ENCODE measurements at places on chromosomes 11 and 22. TPM values are rescaled to one million over a fixed set of nuclear protein-coding genes. Genes with fewer than 3 reads are reported as not detected.

DNA sequence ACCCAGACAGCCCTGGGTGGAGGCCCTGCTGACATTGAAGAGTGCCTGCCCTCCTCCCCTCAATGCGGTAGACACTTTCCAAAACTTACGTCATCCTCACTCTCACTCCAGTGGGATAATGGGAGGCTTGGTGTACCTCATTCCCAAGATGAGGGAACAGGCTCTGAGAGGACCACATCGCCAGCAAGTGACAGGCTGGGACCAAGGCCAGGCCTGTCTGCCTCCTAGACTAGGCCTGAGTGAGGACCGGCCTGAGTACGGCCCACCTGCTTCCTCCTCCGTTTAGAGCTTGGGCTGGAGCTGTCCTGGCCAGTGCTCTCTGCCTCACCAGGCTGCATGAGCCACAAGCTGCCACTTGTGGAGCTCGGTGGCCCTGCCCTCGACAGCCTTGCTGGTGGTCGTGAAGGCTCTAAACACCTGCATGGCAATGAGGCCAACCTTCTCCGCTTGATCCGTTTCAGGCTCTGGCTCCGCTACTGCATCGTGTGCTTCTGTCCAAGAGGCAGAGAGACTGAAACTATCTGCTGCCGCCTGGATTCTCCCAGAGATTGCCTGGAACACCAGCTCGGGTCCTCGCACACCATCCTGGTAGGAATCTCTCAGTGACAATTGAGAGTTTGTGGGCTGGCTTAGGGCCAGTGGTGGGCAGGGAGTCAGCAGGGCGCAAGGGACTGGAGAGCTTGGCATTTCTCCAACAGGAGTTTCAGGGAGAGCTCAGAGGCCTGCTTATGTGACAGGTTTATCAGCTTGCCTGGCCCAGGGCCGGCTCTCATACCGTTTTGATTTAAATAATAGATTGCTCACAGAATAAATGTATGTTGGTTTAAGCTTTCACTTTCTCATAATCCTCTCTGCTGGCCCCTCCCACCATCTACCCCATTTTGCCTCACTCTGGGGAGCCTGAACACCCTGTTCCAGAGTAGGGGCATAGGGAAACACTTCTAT, 9.4 kb downstream of the LRRC75B start:
- peak overlapping the region; percentile 38 for H3K4me3 ChIP-seq
- peak overlapping the region; percentile 78 for H3K27ac ChIP-seq
- no peaks in the 10 kb centered on the region for H3K27me3 ChIP-seq
- peaks cover 14% of the 10 kb centered on the region for H3K36me3 ChIP-seq
- H3K4me1 ChIP-seq, result peaks cover 29% of the 10 kb centered on the region
- no peak for DNase-seq

DNA sequence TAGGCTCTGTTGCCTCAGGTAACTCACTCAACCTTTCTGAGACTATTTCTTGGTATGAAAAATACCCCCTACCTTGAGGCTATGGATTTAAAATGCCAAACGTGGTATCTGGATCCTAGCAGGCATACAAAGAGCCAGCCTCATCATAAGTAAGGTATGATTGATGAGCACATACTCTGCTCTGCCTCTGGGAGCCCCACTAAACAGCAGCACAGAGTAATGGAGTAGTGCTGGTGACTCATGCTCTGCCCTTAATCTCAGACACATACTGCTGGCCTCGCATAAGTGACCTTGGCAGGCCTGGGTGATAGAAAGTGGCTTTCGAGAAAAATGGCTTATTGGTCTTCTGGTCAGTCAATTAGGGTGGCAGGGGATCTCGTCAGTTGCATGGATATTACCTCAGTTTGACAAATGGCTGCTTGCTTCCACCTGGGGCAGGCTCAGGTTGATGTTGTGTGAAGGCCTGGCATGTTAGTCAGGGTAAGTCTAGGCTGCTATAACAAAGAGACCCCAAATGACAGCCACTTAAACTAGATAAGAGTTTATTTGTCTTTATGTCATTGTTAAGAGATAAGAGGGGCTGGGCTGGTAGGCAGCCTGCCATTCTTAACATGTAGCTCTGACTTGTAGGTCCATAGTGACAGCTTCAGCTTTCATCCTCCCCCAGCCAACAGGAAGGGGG, 15.2 kb upstream of the SLC6A5 start:
- H3K27me3 ChIP-seq, result no peaks in the 10 kb centered on the region
- H3K27ac ChIP-seq, result no peak overlapping the region
- no peak for DNase-seq
- H3K4me3 ChIP-seq, result no peak overlapping the region

- no peak overlapping the region for H3K4me3 ChIP-seq
- H3K27ac ChIP-seq, result no peak overlapping the region
- H3K4me1 ChIP-seq, result no peaks in the 10 kb centered on the region
- DNase-seq, result no peak
Measured at GRCh38 chr22:22103078-22103875, 120.7 kb upstream of the TOP3B start.

- H3K4me3 ChIP-seq, result no peak overlapping the region
- peaks cover 58% of the 10 kb centered on the region for H3K4me1 ChIP-seq
- no peaks in the 10 kb centered on the region for H3K27me3 ChIP-seq
- peak; percentile 87 for DNase-seq
- H3K36me3 ChIP-seq, result peaks cover 11% of the 10 kb centered on the region
- peak overlapping the region; percentile 66 for H3K27ac ChIP-seq
Measured at GRCh38 chr22:38862375-38863329, 9.4 kb downstream of the CBX6 start.

GRCh38 chr22:28375761-28376534, 303.7 kb downstream of the TTC28 start:
- no peak overlapping the region for H3K4me3 ChIP-seq
- no peaks in the 10 kb centered on the region for H3K36me3 ChIP-seq
- H3K27ac ChIP-seq, result no peak overlapping the region
- H3K27me3 ChIP-seq, result no peaks in the 10 kb centered on the region

GRCh38 chr11:41609511-41609910, 150.1 kb upstream of the LRRC4C start:
- no peaks in the 10 kb centered on the region for H3K4me1 ChIP-seq
- DNase-seq, result no peak
- no peaks in the 10 kb centered on the region for H3K27me3 ChIP-seq
- no peak overlapping the region for H3K4me3 ChIP-seq

GRCh38 chr11:46669711-46670139, 30.7 kb downstream of the ARHGAP1 start:
- H3K4me3 ChIP-seq, result no peak overlapping the region
- peaks cover 23% of the 10 kb centered on the region for H3K4me1 ChIP-seq
- no peak overlapping the region for H3K27ac ChIP-seq
- DNase-seq, result peak; percentile 58
- peaks cover 47% of the 10 kb centered on the region for H3K36me3 ChIP-seq

DNA sequence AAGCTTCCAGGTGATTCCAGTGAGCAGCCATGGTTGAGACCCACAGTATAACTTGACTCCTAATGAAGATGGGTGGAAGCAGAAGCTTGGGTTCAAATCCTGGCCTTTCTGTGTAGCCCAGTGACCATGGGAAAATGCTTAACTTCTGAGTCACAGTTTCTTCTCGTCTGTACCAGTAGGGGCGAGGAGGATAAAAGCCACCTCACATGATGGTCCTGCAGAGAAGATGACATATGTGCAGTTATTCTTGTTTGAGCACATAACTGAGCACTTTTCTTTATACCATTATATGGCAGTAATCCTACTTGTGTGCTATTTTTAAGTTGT, 4.9 kb downstream of the TMEM109 start:
- H3K27me3 ChIP-seq, result no peaks in the 10 kb centered on the region
- DNase-seq, result no peak
- H3K27ac ChIP-seq, result no peak overlapping the region
- peaks cover 27% of the 10 kb centered on the region for H3K4me1 ChIP-seq
- H3K36me3 ChIP-seq, result peaks cover 26% of the 10 kb centered on the region
- H3K4me3 ChIP-seq, result no peak overlapping the region

DNA sequence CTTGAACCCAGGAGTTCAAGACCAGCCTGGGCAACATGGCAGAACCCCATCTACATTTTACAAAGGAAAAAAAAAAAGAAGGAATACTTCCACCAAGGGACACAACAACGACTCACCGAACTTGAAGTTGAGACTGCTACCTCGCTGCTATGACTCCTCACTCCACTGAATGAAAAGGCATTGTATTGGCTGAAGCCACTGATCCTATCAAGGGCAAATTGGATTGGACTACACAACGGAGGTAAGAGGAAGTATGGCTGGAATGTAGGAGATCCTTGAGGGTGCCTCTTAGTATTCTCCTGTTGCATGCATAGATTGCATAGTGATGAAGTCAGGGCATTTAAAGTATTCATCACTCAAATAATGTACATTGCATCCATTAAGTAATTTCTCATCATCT, 97.9 kb downstream of the CWF19L2 start:
- no peaks in the 10 kb centered on the region for H3K36me3 ChIP-seq
- DNase-seq, result no peak
- no peak overlapping the region for H3K4me3 ChIP-seq
- H3K27ac ChIP-seq, result no peak overlapping the region
- H3K27me3 ChIP-seq, result no peaks in the 10 kb centered on the region

GRCh38 chr11:125720781-125721180, 25.3 kb upstream of the PATE1 start:
- no peaks in the 10 kb centered on the region for H3K36me3 ChIP-seq
- H3K27me3 ChIP-seq, result no peaks in the 10 kb centered on the region

- no peaks in the 10 kb centered on the region for H3K27me3 ChIP-seq
- no peaks in the 10 kb centered on the region for H3K4me1 ChIP-seq
- no peak for DNase-seq
- no peak overlapping the region for H3K4me3 ChIP-seq
- H3K27ac ChIP-seq, result no peak overlapping the region
Measured at GRCh38 chr22:33563220-33563964, 356.9 kb downstream of the LARGE1 start.

- no peaks in the 10 kb centered on the region for H3K4me1 ChIP-seq
- no peaks in the 10 kb centered on the region for H3K27me3 ChIP-seq
Measured at GRCh38 chr22:30979932-30980331, 10.9 kb downstream of the TUG1 start.

DNA sequence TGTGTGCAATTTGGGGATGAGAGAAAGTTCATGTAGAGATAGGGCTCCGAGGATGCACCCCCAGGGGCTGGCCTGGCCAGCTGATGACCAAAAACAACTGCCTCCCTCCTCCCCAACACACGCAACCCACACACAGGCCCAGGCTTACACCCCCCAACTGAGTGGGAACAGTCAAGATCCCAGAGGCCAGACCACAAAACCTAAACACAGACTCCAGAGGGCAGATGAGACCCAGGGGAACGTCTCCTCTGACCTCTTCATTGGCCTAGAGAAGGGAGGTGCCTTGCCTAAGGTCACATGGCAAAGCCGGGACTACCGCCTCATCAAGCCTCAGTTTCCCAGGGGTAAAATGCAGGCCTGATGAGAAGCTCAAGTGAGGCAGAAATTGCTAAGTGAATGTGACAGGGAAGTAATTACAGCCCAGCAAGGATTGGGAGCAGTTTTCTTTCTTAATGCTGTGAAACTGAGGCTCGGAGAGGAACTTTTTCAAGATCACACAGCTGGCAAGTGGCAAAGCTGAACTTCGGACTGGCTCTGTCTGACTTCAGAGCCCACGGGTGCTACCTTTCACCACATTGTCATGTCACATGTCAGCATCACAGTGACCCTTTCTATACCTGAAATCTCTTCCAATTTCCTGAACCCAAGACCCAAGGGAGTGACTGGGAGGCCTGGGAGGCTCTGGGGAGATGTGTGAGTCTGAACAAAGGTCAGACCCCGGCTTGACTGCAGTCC, 69.9 kb upstream of the WNT11 start:
- H3K27me3 ChIP-seq, result no peaks in the 10 kb centered on the region
- H3K4me1 ChIP-seq, result no peaks in the 10 kb centered on the region
- no peak overlapping the region for H3K4me3 ChIP-seq
- no peak for DNase-seq
- H3K27ac ChIP-seq, result no peak overlapping the region

DNA sequence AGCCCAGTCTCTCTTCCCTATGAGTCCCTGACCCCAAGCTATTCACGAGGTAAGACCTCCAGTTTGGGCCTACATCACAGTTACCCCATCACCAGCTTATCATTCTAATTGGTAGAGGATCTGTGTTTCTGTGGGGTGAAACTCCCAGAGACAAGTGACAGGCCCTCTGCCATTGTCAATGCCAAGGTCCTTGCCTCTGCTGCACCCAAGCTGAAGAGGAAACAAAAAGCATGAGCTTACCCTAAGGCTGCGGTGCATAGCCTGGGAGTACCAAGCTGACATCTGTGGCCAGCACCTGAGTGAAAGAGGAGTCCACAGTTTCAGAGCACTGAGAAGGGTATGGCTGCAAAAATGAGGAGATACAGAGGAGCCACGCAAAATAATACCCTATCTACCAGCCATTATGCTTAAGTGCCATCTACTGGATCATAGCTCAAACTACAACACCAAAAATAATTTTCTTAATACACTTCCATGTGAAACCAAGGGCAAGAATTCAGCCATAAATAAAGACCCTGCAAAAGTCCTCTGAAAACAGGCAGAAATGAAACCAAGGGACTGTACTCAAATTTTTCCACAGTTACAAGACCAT, 62.3 kb upstream of the ANO5 start:
- no peak overlapping the region for H3K4me3 ChIP-seq
- no peak for DNase-seq
- H3K27me3 ChIP-seq, result no peaks in the 10 kb centered on the region
- H3K36me3 ChIP-seq, result no peaks in the 10 kb centered on the region
- no peaks in the 10 kb centered on the region for H3K4me1 ChIP-seq

- H3K27me3 ChIP-seq, result no peaks in the 10 kb centered on the region
- peaks cover 84% of the 10 kb centered on the region for H3K4me1 ChIP-seq
- peak; percentile 93 for DNase-seq
Measured at GRCh38 chr22:46053563-46054090, 76.7 kb upstream of the WNT7B start.

DNA sequence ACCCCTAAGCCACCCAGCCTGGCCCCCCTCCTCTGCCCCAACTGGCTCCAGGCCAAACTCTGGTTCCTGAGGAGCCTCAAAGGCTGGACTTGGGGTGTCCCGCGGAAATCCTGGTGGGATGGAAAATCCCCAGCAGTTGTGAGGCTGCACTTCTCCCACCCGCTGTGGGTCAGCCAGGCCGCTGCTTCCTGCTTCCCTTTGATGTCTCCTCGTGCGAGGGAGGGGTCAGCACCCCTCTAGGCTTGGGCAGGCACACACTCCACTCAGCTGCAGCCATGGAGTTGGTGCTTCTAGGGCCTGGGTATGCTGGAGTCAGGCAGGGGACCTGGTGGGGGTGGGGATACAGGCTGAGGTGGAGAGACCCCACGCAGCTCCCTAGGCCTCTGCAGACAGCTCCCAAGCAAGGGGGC, 12.0 kb downstream of the KCNQ1OT1 start:
- H3K36me3 ChIP-seq, result no peaks in the 10 kb centered on the region
- no peak overlapping the region for H3K4me3 ChIP-seq
- no peak overlapping the region for H3K27ac ChIP-seq

Gene GANAB
- total RNA-seq, result 67.4 TPM

Gene RANBP1
- total RNA-seq, result 135 TPM

Gene KCNJ11
- 0.28 TPM for total RNA-seq

Gene POLD4
- total RNA-seq, result 67.0 TPM

Gene CDKN1C
- 54.3 TPM for total RNA-seq

Gene OR51B4
- total RNA-seq, result not detected

Gene OR4D5
- not detected for total RNA-seq
